ENCODE measurements at places on chromosomes 7 and 10.

GRCh38 chr7:128108641-128109423 is 77.6 kb upstream of the LRRC4 start:
- peak; percentile 31 for DNase-seq

DNA sequence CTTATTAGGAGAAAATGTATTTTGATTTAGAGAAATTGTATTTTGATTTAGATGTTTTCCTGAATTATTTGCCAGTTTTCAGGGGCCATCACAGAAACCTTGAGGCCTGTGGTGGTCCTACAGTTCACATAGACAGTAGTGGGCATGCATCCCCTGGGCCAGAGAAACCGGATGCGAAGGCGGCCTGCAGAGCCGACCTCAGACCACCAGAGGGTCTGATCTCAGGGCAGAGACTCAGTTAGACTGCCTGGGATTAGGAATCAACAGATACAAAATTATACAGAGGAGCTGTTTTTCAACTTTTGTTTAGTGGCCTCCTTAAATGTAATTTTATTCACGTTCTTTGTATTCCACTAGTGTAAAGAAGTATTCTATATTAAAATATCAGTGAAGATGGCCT is 158.4 kb downstream of the PAXIP1 start:
- no peak for DNase-seq

- DNase-seq, result peak; percentile 36
Observed at GRCh38 chr7:91264924-91265681, 870 bp downstream of the FZD1 start.

DNA sequence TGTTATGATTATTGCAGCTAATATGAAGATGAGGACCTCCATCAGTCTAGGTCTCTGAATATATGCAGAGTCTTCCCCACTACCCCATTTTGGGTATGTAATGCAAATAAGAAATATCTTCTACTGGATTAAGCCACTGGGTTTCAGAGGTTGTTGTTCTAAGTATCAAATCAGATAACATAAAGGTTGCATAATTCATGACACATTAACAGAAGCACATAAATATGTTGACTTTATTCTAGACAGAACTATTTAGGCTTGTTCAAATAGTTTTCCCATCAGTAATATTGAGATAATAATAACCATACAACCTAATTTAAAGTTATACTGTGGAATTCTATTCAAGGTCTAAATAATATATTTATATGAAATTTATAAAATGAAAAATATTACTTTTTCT is 157.1 kb downstream of the ETV1 start:
- DNase-seq, result no peak

- peak; percentile 61 for DNase-seq
Observed at GRCh38 chr7:148698397-148699023, at the start of gene CUL1. Gene CUL1, plus strand, starts transcription at chr7:148698903. Its CDS starts 31,220 bp downstream, at chr7:148730123.

- no peak for DNase-seq
Observed at GRCh38 chr7:1368682-1369571, 90.3 kb downstream of the MICALL2 start.

DNA sequence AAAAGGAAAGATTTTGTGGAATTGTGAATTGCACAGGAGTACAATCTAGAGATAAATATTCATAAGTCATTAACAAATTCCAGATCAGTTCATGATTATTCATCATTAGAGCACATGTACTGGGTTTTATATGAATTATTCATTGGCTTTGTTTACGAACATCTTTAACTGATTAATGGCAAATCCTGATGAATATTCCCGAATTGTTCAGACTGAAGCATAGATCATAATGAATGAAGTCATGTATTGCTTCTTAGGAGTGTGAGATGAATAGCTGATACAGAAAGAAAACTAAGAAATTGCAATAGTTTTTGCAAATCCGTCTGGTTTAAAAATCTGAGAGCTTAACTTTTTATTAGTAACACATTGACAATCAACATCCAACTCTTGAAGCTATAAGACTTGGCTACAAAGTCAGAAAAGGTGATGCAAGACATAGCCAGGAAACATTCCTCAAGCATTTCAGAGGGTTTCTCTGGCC is 183.6 kb upstream of the DGKB start:
- DNase-seq, result no peak

- no peak for DNase-seq
Observed at GRCh38 chr10:117502421-117503243, 39.9 kb upstream of the EMX2 start.

GRCh38 chr7:116616555-116617059 is 55.4 kb upstream of the MET start:
- DNase-seq, result no peak

GRCh38 chr10:127000598-127000997 is 95.4 kb downstream of the DOCK1 start:
- no peak for DNase-seq

DNA sequence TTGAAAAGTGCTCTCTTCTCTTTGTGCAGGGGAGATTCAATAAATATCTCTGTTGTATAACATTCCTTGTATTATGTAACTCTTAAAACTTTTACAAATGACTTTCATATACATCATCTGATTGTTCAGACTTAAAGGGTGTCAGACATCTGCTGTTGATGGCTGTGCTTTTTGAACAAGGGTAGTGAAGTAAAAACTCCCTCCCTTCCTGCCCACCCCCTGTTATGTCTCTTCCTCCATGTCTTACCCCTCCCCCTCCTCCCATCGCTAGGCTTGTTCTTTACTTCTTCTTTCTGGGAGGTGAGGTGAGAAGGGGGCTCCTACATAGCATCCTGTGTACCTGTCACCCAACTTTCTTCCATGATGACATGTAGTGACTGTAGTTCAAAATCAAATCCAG is 23.4 kb upstream of the ABCB4 start:
- no peak for DNase-seq

DNA sequence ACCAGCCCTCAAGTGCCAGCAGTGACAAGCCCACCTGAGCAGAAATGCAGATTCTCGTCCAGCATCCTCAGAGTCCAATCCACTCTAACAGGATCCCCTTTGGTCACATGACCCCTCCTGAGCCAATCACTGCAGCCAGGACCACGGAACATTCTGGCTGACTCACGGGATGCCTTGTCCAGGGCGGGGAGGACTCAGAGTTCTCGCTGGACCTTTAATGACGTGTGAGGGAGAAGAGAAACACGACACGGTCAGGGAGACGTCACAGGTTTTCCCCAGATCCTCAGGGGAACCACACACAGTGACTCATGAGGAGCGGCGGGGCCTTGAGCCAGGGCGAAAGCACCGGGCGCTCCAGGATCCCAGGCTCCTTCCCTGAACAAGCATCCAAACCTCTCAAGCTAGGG is 155.7 kb downstream of the PTPRN2 start:
- no peak for DNase-seq

GRCh38 chr7:110623436-110623835 is 467.5 kb upstream of the LRRN3 start:
- DNase-seq, result no peak

DNA sequence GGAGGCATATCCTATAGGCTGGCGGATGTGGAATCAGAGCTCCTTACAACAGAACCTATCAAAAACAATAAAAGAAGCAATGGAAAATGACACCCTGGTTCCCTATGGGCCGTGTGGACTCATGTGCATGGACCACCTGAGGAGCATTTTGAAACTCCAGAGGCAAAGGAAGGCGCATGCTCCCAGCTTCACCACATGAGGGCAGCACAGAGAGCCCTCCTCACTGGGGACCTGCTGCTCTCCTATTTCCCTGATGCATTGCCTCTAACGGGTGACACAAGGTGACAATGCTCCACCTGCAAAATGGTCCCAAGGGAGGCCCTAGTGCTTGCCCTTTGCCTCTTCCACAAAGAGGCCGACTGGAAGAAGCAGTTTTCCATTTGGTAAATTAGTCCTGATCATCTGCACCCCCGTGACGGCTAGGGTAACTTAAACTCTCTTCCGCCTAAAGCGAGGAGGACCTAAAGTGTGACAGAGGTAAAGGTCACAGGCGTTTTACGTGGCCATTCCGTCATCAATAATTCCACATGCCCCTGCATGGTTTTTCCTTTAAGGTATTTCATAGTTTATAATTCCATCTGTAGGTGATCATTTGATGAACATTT is 67.7 kb downstream of the GPAM start:
- DNase-seq, result no peak

DNA sequence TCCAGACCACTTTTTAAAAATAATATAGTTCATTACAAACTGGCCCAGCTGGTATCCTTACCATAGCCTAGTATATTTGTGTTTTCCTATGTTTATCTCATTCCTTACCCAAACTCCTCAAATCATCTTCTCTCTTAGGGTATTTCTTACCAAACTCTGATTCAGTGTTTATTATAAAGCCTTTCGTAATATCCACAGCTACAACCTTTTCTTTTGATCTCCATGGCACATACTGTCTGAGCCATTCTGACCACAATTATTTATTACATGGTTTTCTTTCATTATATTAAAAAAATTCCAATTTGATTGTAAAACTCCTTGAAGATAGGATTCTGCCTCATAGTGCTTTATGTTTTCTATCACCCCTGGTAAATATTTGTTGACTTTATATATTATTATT is 94.2 kb downstream of the LRMDA start:
- DNase-seq, result no peak

DNA sequence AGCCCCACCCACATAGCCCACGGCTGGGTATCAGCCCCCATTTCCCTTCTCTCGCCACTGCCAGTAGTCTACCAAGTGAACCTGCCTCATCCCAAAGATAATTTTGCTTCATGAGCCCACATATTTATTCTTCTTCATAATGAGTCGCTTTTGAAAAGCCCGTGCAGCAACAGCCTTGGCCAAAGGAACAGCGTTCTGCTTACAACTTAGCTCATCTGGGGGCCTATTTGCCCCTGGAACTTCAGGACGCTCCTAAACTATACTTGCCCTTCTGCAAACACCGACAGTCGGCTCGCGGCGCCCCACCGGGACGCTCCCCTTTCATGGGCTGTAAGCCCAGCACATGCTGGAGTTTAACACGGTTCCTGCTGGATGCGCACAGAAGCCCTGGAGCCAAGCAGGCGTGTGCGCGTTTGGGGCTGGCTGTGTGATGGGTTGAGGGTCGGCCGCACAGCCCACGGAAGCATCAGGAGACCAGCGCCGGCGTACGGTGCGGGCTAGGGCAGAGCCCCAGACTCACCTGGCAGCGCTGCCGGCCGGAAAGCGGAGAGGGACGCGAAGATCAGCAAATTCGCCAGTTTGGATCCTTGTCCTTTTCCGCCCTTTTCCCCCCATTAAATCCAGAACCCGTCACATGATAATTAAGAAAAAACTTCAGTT is 370 bp downstream of the TMEM60 start:
- peak; percentile 37 for DNase-seq

- DNase-seq, result no peak
Observed at GRCh38 chr7:47614450-47614849, 32.5 kb upstream of the TNS3 start.

- no peak for DNase-seq
Observed at GRCh38 chr7:27138472-27138871, 5.0 kb downstream of the HOXA5 start.

- DNase-seq, result peak; percentile 46
Observed at GRCh38 chr10:52740913-52741675, 31.5 kb downstream of the MBL2 start.

DNA sequence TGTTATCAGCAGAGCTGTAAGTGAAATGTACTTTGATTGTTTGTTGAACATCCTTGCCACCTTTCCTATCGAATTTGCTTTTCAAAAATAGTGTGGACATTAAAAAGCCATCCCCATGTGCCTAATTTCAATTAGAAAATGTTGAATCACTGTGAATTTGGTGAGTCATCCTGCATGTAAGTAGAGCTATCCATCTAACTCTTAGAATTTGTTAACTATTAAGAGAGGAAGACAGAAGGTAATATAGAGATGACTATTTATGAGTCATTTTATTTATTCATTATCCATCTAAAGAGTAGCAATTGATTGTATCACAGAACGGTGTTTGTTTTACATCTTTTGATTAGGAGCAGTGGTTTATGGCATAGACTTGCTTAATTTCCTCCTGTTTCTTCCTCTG is 154.7 kb downstream of the MGMT start:
- DNase-seq, result no peak

DNA sequence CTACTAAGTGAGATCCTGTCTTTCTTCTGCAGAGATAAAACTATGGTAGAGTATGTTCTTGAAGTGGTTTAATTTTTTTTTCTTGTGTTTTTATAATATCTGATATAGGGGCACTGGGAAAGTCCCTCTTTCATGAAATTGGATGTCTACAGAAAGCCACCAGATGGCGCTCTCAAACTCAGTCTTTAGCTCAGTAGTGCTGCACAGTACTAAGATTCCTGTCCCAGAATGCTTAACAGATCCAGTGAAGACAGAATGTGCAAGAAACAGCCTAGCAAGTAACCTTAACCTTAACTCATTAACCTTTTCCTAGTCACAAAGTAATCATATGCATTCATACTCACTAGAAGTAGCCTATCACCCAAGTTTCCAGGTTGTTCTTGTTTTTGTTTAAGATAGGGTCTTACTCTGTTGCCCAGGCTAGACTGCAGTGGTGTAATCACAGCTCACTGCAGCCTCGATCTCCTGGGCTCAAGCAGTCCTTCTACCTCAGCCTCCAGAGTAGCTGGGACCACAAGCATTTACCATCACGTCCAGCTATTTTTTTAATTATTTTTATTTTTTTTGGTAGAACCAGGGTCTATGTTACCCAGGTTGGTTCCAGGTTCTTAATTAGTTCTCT is 56.7 kb downstream of the IDE start:
- DNase-seq, result peak; percentile 80

DNA sequence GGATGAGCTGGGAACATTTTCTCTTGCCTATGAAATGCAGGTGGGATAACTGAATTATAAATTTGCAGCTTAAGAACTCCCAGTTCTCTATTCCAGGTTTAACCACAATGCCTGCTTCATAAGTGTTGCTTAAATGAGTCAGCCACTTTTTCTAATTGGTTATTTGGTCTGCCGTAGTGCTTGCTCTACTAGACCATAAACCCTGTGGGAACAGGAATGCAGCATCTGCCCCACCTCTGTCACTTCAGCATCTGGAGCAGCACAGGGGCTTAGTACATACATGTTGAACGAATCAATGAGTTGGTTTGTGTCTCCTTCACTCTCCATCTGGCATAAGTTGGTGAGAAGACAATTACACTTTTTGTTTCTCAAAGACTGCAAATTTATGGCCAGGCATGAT is 95.2 kb upstream of the PTER start:
- no peak for DNase-seq

GRCh38 chr10:79331709-79332108 is 15.6 kb upstream of the PPIF start:
- no peak for DNase-seq

- no peak for DNase-seq
Observed at GRCh38 chr7:16092711-16093110, 328.6 kb downstream of the CRPPA start.

DNA sequence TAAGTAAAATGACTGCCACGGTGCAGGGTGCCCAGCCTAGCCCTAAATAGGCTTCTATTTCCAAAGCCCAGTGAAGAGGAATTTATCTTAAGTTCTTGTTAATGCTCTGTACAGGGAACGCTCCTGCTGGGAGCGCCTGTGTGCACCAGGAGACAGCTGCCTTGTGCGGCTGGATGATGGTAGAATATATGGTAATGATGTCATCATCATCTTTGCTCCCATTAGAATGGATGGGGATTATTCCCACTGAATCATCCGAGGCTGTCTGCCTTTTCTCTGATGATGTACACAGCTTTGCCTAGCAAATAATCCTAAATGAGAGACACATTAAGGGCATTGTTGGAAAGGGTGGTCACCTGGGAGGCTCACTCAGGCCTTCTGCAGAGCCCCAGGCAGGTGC is 928.1 kb downstream of the CCSER2 start:
- DNase-seq, result no peak
